Activated T-cell treated with anti-CD3 and anti-CD28 coated beads, Interleukin-2, amount 50 U/mL, for 72 hours (primary cell): ENCODE measurements at places on chromosomes 4 and X.

GRCh38 chr4:42627885-42628646 is 28.8 kb downstream of the ATP8A1 start:
- DNase-seq, result peak; percentile 76

DNA sequence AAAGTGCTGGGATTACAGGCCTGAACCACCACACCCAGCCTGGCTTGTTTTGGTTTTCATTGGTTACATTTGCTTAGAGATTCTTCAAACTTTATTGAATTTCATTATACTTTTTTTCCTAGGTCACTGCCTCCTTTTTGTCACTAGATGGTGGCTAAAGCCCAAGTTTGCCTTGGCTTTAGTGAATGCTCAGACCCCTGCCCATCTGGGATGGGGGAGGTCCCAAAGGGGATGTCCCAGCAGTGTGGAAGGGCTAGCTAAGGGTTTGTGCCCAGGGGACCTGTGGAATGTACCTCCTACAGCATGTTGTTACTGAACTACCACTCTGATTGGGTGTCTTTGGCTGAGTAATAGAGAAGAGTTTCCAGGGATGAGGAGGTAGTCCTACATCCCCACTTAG is 58.4 kb downstream of the CEP135 start:
- no peak for DNase-seq

GRCh38 chrX:78514852-78515251 is 144.3 kb downstream of the RTL3 start:
- no peak for DNase-seq

DNA sequence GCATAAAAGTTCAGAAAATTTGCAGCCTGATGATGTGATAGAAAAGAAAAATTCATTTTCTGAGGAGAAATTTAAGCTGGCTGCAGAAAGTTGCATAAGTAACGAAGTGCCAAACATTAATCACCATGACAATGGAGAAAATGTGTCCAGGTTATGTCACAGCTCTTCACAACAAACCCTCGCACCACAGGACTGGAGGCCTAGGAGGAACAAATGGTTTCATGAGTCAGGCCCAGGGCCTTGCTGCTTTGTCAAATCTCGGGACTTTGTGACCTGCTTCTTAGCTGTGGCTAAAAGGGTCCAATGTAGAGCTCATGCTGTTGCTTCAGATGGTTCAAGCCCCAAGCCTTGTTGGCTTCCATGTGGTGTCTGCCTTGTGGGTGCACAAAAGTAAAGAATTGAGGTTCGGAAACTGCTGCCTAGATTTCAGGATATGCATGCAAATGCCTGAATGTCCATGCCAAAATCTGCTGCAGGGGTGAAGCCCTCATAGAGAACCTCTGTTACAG is 527.4 kb downstream of the SH3BGRL start:
- DNase-seq, result no peak

DNA sequence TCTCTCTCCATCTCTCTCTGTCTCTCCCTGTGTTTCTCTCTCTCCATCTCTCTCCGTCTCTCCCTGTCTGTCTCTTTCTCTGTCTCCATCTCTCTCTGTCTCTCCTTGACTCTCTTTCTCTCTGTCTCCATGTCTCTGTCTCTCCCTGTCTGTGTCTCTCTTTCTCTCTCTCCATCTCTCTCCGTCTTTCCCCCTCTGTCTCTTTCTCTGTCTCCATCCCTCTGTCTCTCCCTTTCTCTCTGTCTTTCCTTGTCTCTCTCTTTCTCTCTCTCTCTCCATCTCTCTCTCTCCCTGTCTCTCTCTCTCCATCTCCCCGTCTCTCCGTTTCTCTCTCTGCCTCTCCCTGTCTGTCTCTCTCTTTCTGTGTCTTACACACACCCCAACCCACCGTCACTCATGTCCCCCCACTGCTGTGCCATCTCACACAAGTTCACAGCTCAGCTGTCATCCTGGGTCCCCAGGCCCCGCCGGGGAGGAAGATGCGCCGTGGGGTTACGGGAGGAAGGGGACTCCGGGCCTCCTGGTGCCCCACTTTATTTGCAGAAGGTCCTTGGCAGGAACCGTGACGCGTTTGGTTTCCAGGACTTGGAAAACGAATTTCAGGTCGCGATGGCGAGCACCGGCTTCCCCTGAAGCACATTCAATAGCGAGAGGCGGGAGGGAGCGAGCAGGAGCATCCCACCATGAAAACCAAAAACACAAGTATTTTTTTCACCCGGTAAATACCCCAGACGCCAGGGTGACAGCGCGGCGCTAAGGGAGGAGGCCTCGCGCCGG is 1.2 kb upstream of the SHOX start:
- DNase-seq, result no peak

DNA sequence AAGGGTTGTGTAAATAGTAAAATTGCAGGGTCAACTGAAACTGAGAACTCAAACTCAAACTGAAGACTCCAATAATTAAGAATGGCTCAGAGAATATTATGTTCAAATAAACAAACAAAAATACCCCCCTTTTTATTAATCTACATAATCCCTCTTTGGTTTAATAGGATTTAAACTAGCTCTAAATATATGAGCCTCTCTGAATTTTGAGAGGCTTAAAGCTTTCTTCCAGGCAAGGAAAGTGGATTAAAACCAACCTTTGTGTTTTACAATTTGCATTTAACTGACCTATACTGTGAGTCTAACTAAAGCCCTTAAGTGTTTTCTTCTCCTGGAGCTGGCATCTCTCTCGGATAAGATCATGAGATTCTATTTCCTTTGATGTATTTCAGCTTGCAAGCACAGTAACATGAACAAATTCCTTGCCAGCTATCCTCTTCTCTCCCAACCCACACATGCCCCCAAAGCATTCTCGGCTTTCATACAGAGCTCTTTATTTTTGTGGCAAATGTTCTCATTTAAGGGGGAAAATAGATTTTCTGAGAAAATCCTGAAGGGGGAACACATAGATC is 1310.8 kb upstream of the AGA start:
- DNase-seq, result no peak

GRCh38 chr4:7788193-7788592 is 151.5 kb downstream of the AFAP1 start:
- DNase-seq, result no peak

GRCh38 chr4:5995901-5996623 is 22.2 kb downstream of the C4orf50 start:
- no peak for DNase-seq

GRCh38 chr4:151471728-151472127 is 62.8 kb downstream of the FHIP1A start:
- DNase-seq, result no peak

DNA sequence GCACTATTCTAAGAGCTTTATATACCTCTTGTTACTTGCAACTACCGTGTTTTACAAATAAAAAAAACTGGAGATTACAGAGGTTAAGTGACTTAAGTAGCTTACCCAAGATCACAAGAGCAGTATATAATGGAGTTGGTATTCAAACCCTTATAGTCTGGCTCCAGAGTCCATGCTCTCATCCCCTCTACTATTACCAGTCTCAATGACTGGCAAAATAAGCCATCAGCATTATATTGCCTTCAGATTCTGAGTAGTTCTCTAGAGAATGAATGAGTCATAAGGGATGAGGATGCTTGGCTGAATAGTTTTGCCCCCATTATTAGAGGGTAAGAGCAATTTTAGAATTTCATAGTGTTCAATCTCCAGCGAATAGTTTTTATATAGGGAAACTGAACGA is 170.1 kb upstream of the ATOH1 start:
- no peak for DNase-seq

DNA sequence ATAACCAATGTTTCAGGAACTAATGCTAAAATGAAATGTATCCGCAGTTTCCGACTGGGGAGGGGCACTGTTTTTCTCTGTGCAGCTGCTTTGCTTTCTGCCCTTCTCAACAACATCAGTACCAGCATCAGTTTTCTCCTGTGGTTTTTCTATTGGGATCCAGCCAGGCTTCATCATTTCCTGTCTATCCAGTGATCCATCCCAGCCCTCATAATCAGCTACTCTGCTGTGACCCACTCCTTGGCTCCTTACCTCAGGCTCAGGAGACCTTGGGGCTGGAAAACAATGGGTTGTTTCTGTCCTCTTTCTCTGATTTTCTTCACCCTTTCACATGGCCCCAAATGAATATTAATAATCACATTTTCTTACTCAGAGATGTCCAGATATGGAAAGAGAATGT is 222.2 kb upstream of the DKK2 start:
- DNase-seq, result no peak

DNA sequence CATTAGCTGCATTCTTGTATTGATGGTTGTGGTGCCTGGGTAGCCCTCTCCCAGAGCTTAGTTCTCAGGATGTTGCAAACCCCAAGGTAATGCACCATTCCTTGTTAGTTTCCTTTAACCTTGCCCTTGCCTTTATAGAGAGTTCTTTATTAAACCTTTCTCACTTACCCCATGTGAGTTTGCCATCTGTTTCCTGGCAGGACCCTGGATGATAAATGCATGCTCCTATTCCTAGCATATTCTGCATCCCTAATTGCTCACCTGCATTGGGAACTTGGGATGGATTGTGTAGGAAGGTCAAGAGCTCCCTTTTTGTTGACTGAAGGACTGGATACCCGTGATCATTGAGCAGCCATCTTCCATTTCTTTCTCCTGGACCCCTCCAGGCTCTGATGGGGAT is 59.9 kb upstream of the AP1S2 start:
- DNase-seq, result no peak

- DNase-seq, result no peak
These were observed 24.7 kb downstream of the CUL4B start for GRCh38 chrX:120536061-120536460.

DNA sequence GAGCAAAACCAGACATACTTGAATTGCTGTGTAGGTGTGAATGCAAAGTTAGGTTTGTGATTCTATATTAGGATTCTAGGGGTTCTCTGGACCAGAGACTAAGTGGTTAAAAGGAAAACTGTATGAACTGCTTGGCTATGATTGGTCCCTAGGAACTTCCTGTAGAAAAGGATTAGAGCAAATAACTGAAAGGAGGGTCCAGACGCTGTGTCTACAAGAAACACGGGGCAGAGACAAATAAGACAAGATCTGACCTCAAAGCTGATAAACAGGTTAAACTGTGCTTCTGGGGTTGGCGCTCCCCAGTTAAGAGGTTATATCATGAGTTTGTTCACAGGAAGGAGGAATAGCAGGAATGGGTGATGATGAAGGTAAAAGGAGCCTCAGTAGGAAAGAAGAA is 183.6 kb downstream of the MGST2 start:
- no peak for DNase-seq

DNA sequence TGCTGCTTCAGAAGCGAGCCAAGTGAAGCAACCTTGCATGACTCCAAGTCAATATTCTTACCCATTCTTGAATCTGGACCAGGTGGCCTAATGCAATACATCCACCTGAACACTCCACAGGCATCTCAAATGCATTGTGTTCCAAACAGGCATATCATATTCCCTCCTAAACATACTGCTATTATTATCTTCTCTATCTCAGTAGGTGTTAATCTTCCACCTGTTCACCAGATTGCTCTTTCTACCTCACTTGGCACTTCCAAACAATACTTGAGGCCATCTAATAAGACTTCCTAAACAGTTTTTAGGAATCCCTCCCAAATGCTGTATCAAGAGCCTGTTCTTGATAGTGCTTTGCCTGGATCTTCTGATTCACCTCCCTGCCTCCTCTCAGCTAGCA is 90.7 kb downstream of the GPRIN3 start:
- DNase-seq, result no peak

- DNase-seq, result no peak
These were observed 12.1 kb upstream of the DCTD start for GRCh38 chr4:182929296-182929695.

GRCh38 chrX:47854474-47854873 is 17.8 kb downstream of the ZNF81 start:
- DNase-seq, result peak; percentile 4

GRCh38 chr4:4502694-4503311 is 39.0 kb downstream of the STX18 start:
- peak; percentile 16 for DNase-seq

GRCh38 chrX:40513012-40513411 is 67.8 kb upstream of the ATP6AP2 start:
- no peak for DNase-seq
